ENCODE measurements at places on chromosomes 7 and 10. TPM values are rescaled to one million over a fixed set of nuclear protein-coding genes. Genes with fewer than 3 reads are reported as not detected.

CYP26C1 gene
- not detected for total RNA-seq

ZNF117 gene
- total RNA-seq: 9.8 TPM

NACAD gene
- 4.8 TPM for total RNA-seq

METTL27 gene
- 0.55 TPM for total RNA-seq

SPDYE2 gene
- not detected for total RNA-seq

DNA sequence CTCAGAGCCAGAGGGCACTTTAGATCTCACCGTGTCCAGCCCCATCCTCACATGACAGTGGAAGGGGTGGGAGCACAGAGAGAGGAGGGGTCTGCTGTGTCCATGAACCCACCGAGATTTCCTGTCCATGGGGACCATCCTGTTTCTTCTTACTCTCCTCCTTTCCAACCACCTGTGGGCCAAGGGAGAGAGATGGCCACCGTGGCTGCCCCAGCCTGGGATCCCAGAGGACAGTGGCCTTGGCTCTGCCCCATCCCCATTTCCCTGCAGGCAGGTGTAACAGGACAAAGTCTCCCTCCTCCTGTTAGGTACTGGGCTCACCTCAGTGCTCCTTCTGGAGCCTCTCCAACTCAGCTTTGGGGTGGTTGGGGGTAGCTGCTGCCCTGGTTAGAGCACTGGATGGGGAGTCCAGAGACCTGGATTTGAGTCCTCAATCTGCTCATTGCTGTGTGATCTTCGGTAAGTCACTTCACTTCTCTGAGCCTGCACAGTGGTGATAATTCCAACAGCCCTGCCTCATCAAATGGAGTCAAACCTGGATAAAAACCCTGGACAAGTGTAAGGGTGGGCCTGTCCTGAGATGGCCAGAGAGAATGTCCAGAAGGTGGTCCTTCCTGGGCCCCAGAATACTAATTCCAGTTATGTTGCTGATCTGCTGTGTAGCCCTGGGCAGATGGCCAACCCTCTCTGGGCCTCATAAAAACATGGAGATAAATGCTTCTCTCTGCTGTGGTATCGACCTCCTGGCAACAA is 17.8 kb upstream of the PCBD1 start:
- no peak for DNase-seq

- no peak for DNase-seq
These were observed 51.8 kb downstream of the TCF7L2 start for GRCh38 chr10:113001599-113002448.

- DNase-seq: no peak
These were observed 27.3 kb downstream of the RALA start for GRCh38 chr7:39650676-39651075.

DNA sequence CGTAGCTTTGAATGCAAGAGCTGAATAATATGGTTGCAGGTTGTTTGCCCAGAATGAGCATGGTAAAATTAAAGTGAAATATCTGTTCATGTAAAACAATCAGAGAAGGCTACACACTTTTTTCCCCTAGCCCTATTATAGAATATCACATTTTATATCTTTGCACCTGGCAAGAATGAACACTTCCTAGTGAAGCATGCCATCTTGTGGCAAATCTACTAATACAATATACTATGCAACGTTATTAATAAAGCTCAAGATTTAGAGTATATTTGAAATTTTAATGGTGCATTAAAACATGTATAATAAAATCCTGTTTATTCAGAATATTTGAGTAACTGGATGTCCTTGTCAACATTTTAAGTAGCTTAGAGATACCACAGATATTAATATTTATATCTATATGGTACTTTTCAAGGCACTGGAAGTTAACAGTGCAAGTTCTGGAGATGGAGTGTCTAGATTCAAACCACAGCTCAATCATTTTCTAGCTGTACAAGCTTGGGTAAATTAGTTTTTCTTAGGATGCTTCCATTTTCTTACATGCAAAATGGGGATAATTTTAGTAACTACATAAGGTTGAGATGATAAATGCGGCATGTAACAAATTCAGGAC is 643.1 kb upstream of the SEMA3D start:
- DNase-seq: peak; percentile 54

GRCh38 chr7:54989453-54990225 is 29.2 kb upstream of the EGFR start:
- DNase-seq: no peak

DNA sequence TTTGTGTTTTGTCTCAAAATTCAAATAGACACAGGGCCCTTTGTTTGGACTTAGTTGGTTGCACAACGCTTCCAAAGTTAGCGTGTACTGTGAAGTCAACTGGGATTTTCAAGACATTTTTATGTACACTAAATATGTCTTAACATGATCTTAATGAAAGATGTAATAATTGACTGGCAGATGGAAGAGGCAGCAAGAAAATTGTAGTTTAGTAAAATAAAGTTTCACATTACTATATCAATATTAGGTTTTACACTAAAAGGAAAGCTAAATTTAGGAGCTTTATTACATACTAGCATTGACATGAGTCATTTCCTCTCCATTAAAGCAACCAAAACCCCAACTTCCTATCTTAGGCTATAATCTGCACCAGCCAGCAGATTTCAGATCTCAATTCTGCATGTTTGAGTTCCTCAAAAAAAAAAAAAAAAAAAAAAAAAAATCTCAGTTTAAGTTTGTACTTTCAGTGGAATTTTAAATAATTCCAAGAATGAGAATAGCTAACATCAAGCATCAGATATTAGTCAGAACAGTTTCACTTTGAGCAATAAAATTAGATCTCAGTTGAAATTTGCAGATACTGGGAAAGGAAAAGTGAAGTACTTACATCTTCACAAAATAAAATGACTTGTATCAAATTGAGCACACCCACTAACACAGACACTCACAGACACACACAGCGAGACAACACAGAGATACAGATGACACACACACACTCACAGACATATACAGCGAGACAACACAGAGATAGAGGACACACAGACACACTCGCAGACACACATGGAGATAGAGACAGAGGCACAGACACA is 346.6 kb upstream of the KLF6 start:
- DNase-seq: peak; percentile 30

DNA sequence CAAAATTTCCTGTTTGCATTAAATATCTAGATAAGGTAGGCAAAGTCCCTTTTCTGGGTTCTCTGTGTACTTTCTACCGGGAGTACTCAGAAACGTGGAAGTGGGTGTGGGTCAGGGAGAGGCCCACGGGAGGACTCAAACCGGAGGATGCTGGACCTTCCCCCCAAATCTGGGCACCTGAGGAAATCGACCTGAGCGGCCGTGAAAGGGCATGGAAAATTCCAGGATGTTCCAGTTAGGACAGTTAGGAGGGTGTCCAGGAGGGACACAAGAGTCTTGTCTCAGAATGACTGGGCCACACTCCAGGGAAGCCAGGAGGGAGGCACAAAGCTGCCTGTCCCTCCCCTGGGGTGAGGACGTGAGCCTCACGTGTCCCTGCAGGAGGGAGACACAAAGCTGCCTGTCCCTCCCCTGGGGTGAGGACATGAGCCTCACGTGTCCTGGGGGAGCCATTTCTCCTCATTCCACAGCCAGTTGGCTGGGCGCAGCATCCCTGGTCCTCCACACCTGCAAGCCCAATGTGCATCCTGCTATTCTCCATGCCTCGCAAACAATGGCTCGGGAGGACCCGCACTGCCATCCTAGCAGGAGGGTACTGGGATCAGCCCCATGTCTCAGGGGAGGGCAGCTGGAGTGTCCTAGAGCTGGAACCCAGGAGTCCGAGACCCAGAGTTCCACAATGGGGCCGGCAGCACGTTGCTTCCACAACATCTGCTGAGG is 190.5 kb upstream of the PPP2R2D start:
- DNase-seq: no peak

Measured in SJCRH30 (cell line).